NCI-H187 treated with DMSO at 0.1 percent for 48 hours (cell line): ENCODE measurements at places on chromosomes 5 and 9.

DNA sequence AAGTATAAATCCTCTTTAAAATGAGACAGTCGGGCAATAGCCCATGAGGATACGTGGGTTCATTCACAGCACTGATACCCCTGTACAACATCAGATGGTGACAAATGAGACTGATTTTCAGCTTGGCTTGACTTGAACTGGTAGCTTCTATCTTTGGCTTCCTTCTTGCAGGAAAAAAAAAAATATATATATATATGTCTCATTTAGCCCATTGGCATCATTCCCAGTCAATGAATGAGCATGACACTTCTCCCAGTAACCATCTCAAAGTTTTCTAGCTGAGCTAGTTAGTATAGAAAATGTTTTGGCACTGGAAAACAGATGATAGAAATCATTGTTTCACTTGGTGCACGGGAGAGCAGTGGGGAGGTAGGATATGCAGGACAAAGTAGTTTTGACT is 222.5 kb upstream of the TAS2R1 start:
- DNase-seq: no peak

DNA sequence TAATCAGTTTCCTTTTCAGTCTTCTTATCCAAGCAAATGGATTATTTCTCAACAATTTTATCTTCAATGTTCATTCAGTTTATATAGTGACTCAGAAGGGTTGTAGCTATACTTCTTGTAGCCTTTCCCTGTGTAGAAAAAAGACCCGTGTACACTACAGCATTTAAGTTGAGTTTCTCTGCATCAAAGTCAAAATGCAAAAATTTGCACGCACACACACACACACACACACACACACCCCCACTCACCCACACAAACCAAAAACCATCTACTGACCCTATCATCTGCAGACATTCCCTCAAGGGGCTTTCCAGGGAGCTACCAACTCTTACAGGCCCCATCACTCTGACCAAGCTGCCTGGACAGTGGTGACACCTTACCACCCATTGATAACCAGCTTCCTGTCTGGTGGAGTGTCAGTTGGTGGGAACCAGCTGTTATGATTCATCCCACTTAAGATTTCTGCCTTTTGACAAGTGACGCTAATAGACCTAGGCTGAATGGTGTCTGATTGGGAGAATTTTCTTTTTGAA is 12.2 kb upstream of the ELL2 start:
- DNase-seq: no peak

GRCh38 chr9:93084471-93084881 is 11.5 kb upstream of the CARD19 start:
- DNase-seq: no peak

DNA sequence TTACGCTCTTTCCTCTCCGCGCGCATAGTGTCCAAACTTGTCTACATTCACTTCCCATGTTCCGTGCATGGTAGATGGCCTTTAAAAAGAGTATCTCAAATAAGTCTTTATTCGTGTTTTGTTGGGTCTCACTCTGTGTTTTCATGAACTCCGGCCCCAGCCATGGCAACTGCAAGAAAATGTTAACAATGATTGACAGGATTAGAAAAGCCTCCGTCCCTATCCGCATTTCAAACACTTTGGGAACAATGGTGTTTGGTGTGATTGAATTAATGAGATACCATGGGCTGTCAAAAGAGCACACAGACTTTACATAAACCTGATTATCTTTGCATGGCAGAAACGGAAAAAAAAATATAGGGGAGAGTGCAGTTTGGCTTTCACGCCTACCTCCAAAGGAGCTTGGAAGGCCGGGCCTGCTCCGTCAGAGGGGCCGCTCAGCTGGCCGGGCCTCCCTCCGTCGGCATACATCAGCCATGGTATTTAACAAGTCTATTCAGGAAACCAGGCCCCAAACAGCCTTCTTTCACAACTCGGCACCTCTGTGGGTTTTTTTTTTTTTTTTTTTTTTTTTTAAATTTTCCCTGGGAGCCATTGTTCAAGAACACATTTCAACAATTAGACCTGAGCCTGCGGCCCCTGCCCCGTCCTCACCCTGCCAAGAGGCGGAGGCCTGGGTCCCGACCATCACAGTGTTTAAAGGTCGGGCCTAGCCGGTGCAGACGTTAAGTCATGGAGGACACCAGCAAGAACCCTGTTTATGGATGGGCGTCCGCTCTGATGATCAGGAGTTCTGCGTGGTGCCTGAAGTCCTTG is 323.8 kb upstream of the IRX4 start:
- no peak for DNase-seq

DNA sequence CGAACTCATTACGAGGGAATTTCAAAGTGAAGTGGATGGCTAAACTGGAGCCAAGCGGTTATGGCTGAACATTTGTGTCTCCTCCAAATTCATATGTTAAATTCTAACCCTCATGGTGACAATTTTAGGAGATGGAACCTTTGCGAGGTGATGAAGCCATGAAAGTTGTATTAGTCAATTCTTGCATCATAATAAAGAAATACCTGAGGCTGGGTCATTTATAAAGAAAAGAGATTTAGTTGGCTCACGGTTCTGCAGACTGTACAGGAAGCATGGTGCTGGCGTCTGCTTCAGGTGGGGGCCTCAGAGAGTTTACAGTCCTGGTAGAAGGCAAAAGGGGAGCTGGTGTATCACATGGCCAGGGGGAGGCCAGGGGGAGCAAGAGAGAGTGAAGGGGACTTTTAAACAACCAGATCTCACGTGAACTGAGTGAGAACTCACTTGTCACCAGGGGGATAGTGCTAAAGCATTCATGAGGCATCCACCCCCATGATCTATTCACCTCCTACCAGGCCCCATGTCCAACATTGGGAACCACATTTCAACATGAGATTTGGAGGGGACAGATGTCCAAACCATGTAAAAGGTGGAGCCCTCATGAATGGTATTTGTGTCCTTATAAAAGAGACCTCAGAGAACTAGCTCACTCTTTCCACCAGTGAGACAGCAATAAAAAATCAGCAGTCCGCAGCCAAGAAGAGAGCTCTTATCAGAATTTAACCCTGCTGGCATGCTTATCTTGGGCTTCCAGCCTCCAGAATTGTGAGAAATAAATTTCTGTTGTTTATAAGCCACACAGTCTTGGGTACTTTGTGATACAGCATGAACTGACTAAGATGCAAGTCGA is 143.4 kb downstream of the MTRR start:
- no peak for DNase-seq

DNA sequence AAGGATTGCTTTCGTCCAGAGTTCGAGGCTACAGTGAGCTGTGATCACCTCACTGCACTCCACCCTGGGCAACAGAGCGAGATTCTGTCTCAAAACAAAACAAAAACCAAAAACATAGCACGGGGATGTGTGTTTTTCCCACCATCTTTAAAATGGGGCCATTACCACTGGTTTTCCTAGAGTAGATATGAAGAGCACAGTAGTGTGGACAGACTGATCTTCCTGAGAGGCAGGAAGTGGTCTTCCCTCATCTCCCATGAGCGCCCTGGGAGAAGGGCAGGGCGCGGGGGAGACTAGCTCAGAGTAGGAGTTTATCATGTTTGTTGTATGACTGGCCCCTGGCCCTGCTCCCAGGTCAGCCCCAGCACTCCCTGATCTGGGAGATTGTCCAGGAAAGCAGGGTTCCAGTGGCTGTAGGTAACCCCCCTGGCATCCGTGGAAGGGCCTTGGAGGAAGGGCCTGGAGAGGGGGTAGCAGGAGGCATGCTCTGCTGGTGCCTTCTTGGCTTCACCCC is 2.3 kb downstream of the SUSD3 start:
- DNase-seq: no peak

GRCh38 chr9:35757226-35757891 is 3.3 kb upstream of the MSMP start:
- no peak for DNase-seq

DNA sequence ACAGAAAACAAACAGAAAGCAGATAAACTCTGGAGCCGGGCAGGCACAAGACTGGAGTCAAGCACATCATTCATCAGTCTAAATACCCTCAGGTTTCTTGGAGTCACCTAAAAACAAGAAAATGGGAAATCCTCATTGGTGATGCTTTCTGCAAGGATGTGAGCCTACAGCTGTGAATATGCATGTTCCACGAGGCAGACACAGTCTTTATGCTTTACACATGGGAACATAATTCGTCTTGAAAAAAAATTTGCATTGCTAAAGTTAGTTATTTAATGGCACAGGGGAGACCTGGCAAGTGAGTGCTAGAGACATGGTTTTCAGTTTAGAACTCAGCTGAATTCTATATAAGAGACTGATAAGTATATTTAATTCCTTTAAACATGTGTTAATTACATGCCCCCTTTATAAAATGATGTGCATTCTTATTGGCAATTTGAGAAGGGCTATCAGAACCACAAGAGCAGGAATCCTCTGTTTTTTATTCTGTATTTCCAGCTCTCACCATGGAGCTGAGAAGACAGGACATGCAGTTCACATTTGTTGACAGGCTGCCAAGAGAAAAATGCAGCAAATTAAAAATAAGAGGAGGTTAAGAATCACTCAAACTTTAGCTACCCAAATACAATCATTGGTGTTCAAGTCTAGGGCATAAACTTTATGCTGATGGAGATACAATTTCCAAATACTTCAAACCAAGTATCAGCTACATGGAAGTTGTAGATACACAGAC is 438.0 kb upstream of the MPDZ start:
- DNase-seq: no peak

DNA sequence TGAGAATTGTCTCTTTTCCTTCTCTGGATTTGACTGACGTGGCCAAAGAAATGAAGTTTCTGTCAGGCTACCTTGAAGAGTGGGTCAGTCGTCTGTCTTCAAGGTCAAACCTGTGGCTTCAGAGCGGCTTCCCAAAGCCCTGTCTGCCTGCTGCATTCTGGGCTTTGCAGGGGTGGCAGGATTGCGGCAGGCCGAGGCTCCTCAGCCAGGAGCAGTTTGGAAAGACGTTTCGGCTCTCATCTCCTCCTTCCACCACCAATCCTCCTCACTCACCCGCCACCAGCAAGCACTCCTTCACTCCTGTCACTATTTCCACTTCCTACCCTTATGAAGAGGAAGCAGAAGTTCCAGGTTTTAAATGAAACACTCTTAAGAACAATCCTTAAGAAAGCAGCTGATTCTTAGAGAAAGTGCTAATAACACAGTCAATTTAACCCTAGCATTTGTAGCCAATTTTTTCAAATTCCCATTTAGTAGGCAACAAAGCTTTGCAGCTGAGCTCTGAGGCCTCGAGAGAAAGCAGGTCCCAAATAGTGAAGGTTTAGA is 351.7 kb downstream of the ZNF608 start:
- no peak for DNase-seq

GRCh38 chr5:159660401-159660800 is 255.9 kb upstream of the ADRA1B start:
- DNase-seq: no peak

- peak; percentile 7 for DNase-seq
These were observed 74.8 kb downstream of the ICE1 start for GRCh38 chr5:5497152-5497788.

DNA sequence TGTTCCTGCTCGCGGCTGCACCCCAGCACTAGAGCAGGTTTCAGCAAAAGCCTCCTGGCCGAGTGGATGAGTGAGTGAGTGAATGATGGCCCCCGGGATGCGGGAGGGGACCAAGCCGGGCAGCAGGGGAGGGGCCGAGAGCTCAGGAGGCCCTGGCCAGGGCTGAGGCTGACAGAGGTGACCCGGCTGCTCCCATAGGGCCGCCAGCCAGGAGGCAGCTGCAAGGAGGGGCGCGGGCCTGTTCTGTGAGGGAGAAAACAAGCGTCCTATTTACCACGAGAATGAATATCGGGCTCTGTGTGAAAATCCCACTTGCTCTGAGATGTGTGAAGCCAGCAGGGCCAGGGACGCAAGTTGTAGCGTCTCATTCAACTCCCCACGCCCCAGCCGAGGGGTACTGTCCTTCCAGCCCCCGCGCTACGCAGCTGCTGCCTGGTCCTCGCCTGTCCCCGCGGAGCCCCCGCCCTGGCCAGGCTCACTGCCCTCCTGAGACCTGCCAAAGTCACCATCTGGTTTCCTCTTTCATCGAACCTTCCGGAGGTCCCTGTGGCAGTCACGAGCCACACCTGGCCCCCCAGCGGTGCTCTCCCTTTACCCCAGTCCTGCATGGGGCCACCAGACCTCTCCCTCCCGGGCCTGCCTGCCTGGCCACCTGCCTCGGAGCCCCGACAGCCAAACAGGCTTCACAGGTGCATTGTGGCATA is 38.8 kb downstream of the RASGEF1C start:
- no peak for DNase-seq

- DNase-seq: no peak
These were observed 75.7 kb upstream of the FBN2 start for GRCh38 chr5:128613766-128614165.

GRCh38 chr9:124699575-124699974 is 71.5 kb downstream of the NR6A1 start:
- no peak for DNase-seq

DNA sequence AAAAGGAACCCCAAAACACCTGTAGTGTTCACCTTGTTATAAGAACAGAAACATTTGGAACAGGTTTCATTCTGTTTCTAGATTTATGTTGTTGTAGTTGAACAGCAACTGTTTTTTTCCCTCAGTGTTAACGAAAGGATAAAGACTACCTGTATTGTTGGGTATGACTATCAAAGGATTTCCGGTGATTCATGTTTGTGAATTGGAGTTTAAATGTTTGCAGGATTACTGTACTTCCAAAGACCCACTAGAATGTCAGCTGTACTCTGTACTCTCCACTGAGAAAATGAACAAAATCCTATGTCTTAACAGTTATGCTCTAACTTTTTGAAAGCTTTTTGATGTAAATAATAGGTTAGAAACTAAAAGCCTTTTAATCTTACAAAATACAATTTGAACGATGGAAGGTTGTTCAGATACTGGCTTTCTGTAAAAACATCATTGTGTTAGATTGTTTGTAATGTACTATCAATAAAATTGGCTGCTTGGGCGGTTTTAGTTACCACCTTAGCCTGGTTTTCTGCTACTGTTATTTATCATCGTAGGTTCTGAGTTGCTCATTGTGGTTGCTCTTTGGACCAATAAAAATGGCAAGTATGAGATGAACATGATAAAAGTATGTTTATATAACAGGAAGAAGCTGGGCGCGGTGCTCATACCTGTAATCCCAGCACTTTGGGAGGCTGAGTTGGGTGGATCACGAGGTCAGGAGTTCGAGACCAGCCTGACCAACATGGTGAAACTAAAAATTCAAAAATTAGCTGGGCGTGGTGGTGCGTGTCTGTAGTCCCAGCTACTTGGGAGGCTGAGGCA is 44.1 kb downstream of the DCP2 start:
- no peak for DNase-seq

GRCh38 chr5:132653716-132654115 is 4.3 kb upstream of the IL13 start:
- DNase-seq: no peak
